ENCODE measurements at places on chromosomes 13 and 19. TPM values are rescaled to one million over a fixed set of nuclear protein-coding genes. Genes with fewer than 3 reads are reported as not detected.

GRCh38 chr13:35848336-35849255 is 282.6 kb downstream of the DCLK1 start:
- H3K27me3 ChIP-seq, result no peaks in the 10 kb centered on the region
- no peak for DNase-seq
- no peaks in the 10 kb centered on the region for H3K4me1 ChIP-seq
- H3K4me3 ChIP-seq, result no peak overlapping the region
- no peak overlapping the region for H3K27ac ChIP-seq

The SIGLEC8 gene
- not detected for total RNA-seq

The GAPDHS gene
- not detected for total RNA-seq

DNA sequence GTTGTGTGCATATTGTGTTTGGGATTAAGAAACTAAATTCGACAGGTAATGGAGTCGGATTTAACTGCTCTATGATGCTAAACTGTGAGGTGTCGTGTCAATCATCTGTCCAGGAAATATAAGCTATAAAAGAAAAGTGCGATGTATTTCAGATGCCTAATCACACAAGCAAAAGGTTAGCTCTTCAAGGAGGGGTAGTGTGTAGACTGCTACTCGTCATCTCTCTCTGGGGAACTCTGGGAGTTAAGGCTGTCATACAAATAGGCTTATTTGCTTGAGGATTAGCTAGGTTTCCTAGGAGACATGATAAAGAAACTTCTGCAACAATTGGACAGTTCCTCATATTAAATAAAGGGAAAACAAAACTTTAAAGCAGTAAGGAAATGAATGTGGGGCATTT is 462.1 kb downstream of the OLFM4 start:
- no peaks in the 10 kb centered on the region for H3K36me3 ChIP-seq
- no peaks in the 10 kb centered on the region for H3K27me3 ChIP-seq
- H3K4me3 ChIP-seq, result no peak overlapping the region
- H3K27ac ChIP-seq, result no peak overlapping the region
- H3K4me1 ChIP-seq, result no peaks in the 10 kb centered on the region

GRCh38 chr13:98480915-98481877 is 95.7 kb downstream of the STK24 start:
- peaks cover 70% of the 10 kb centered on the region for H3K4me1 ChIP-seq
- H3K4me3 ChIP-seq, result peak overlapping the region; percentile 70
- peak overlapping the region; percentile 71 for H3K27ac ChIP-seq
- peaks cover 5% of the 10 kb centered on the region for H3K36me3 ChIP-seq
- H3K27me3 ChIP-seq, result no peaks in the 10 kb centered on the region

GRCh38 chr19:10625003-10625761 is at the start of gene SLC44A2:
Gene SLC44A2, plus strand, starts transcription at chr19:10625553. Its CDS starts 81 bp downstream, at chr19:10625634.
- H3K4me1 ChIP-seq, result peaks cover 29% of the 10 kb centered on the region
- DNase-seq, result no peak
- peak within 1 kb of the TSS; percentile 65 for H3K4me3 ChIP-seq
- no peaks in the 10 kb centered on the region for H3K36me3 ChIP-seq

The PODNL1 gene
- total RNA-seq, result not detected

DNA sequence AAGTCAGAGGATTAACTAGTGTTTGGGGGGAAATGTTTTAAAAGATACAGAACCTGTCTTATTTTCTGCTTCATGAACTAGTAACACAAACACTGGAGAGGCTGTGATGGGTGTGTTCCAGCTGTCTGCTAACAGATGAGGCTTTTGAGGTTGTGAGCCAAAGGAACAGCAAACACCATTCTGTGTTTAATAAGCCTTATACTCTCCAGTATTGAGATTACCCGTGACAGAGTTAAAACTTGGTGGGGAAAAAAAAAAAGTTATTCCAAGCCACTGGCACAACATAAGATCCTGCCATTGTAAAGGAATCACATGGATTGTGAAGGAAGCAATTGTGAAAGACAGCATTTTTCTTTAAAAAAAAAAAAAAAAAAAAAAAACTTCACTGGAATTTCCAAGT is 48.4 kb downstream of the KCTD12 start:
- H3K4me1 ChIP-seq, result no peaks in the 10 kb centered on the region
- H3K36me3 ChIP-seq, result no peaks in the 10 kb centered on the region
- no peak overlapping the region for H3K27ac ChIP-seq
- H3K4me3 ChIP-seq, result no peak overlapping the region

DNA sequence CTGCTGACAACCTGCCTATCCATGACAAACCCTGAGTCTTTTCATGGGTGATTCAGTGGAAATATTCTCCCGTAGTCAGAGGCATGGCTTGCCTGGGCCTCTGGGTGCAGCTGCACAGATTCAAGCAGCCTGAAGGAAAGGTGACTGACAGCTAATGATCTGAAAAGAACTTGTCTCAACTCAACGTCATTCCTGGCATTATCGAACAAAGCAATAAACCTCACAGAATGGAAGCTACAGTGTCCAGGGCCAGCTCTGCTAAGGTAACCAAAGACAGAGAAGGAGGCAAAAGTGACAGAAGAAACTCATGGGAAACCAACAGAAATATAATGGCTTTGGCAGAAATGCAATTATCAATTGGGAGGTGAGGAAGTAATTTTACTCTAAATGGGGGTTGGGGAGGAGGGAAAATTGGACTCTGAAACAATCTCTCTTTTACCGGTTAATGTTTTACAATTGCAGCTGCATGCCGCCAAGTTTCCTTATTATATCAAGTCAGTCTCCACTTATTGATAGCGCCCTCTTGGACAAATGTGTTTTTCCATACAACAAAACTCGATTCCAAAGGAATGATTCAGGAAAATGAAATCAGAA is 12.9 kb downstream of the STARD13 start:
- no peak for DNase-seq
- no peaks in the 10 kb centered on the region for H3K36me3 ChIP-seq
- no peak overlapping the region for H3K27ac ChIP-seq
- no peaks in the 10 kb centered on the region for H3K4me1 ChIP-seq

GRCh38 chr13:23767838-23768237 is 121.4 kb downstream of the MIPEP start:
- H3K27ac ChIP-seq, result no peak overlapping the region
- H3K27me3 ChIP-seq, result no peaks in the 10 kb centered on the region
- H3K36me3 ChIP-seq, result no peaks in the 10 kb centered on the region
- H3K4me1 ChIP-seq, result peaks cover 8% of the 10 kb centered on the region
- no peak overlapping the region for H3K4me3 ChIP-seq

DNA sequence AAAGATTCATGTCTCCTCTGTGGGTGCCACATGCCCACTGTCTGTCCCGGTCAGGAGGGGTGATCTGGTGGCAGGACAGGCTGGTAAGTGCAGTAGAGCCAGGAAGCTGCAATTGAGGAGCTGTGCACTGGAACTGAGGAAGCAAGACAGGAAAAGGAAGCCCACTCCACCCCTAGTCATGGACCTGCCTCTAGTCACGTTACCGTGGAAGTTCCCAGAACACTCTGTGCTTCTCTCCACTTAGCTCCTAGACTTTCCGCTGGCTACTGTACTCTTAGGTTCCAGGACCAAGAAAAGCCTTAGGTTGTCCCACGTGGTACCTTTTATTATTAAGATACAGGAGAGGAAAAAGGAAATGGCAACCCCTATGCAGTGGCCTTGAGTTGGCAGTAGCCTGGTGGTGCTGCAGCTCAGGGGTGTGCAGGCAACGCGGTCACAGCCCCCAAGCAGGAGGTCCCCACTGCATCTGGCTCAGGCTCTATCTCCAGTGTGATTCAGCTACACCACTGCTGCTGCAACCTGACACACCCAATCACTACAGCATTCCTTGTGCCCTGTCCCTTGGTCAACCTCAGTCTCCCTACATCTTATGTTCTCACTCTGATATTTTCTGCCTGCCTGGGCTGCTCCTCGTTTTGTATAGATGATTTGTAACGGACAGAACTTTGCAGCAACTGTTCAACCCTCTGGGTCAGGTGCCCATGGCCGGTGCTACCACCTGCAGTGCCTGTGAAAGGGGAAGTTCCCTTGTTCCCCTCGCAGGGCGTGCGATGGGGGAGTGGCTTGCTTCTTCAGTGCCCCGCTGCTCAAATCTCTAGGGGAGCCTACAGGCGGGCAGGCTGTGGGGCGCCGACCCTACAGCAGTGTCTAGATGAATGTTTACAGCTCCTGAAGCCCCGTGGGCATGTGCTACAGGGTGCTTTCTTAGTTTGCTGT is 24.4 kb upstream of the GPR12 start:
- H3K4me3 ChIP-seq, result peak overlapping the region; percentile 71
- no peak for DNase-seq
- peaks cover 14% of the 10 kb centered on the region for H3K27me3 ChIP-seq
- peaks cover 11% of the 10 kb centered on the region for H3K4me1 ChIP-seq
- H3K36me3 ChIP-seq, result no peaks in the 10 kb centered on the region

All from natural killer cell treated with Interleukin-12 subunit alpha and Interleukin-12 subunit beta and Interleukin-15 and Interleukin-18, amount 100 ng/mL, for 72 hours (primary cell).